ENCODE measurements at places on chromosomes 3 and 15. TPM values are rescaled to one million over a fixed set of nuclear protein-coding genes. Genes with fewer than 3 reads are reported as not detected.

DNA sequence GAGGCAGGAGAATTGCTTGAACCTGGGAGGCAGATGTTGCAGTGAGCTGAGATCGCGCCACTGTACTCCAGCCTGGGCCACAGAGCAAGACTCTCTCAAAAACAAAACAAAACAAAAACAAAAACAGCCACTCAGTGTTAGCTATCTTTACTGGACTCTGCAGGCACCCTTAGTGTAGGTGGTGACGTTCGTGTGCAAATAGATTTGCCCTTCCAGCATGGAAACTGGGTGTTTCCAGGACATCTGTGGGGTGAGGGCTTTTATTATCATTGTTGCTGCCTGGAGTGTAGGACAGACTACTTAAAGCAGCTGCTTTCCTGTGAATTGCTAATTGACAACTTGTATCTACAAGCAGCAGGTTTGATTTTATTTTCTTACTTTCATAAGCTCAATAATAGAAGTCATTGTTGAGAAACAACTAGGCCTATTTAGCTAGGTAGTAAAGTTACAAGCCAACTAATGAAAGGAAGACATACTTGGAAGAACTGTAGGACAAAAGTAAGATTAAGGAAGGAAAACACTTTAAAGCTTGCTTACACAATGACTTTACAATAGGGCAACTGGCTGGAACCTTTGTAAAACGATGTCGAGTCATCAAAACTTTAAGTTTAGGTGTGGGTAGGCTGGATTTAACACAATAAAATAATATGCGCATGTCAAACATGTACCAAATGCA, 25.4 kb upstream of the SPPL2A start:
- DNase-seq, result no peak

DNA sequence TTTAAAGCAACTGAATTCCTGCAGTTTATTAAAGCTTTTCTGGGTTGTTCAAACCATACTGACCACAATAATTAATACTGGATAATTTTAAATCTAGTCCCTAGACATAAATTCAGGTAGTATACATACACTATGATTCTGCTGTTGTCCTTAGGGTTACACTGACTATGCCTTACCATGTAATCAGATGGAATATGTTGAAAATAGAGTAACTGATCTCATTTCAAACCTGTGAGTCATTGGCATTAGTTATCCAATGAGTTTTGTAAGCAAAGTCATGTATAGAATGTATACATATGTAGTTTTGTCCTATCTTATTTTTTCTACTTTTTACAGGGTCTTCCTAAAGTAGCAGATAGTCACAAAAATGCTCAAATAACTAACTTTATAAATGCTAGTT, 517.1 kb upstream of the CCDC54 start:
- no peak for DNase-seq

- peak; percentile 40 for DNase-seq
These were observed 1.1 kb downstream of the WDR82 start for GRCh38 chr3:52277071-52277964.

DNA sequence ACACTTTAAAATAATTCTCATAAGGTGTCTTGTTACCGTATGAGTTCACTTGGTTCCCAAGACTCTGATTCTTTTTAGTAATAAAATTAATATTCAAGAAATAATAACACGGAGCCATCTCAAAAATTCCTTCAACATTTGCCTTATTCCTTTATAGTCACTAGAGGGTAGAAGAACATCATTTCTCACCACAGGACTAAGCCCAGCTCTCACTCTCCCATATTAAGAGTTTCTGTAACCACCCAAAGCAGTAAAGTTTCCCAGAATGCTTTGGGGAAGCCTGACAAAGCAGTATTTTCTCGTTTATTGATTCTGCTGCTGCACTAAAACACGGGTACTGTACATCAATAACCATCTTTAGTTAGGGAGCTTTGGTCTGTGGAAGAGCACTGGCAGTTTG, 114.9 kb downstream of the MCTP2 start:
- no peak for DNase-seq

- DNase-seq, result no peak
These were observed 328.8 kb upstream of the SUCLG2 start for GRCh38 chr3:67983166-67983565.

DNA sequence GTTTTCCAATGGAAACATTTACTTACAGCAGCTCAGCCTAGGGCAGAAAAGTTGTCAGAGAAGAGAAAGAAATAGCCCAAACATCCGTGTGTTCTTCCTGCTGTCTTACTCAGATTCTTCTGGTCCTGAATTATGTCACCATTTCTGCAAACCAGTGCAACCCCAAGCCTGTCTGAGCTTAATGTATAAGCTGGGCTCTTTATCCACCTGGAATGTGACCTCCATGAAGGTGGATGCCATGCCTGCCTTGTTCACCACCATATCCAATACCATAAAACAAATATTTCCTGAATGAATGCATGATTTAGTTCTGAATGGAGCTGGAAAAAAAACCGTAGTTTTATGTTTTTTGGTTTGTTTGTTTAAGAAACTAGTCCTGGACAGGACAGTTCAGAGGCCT, 150.9 kb downstream of the RYR3 start:
- DNase-seq, result no peak

DNA sequence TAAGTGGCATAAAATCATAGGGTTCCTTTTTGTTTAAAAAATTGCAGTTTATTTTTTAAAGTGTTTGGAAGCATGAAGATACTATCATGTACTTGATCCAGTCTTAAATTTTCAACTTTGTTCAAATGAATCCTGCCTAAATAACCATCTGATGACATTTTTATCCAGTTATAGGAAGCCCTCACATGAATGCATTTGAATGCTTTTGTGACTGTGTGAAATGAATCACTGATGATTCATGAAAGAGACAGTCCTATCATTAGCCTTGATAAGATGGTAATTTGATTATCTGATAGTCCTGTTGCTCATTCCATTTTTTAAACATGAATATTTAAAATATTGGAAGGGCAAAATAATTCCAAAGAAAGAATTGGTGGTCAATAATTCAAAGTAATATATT, 401.9 kb upstream of the ROBO2 start:
- DNase-seq, result no peak

Gene SERPINI2
- total RNA-seq, result not detected

Gene LTF
- 16.7 TPM for total RNA-seq

Gene LRRIQ4
- 0.17 TPM for total RNA-seq
